ENCODE measurements at places on chromosomes 3 and 15. TPM values are rescaled to one million over a fixed set of nuclear protein-coding genes. Genes with fewer than 3 reads are reported as not detected.

RHCG gene
- 0.32 TPM for total RNA-seq

RTP1 gene
- total RNA-seq = not detected

ATP13A4 gene
- not detected for total RNA-seq

CLSTN2 gene
- 5.0 TPM for total RNA-seq

- DNase-seq = no peak
Measured at GRCh38 chr3:8603115-8603710, 41.4 kb downstream of the SSUH2 start.

DNA sequence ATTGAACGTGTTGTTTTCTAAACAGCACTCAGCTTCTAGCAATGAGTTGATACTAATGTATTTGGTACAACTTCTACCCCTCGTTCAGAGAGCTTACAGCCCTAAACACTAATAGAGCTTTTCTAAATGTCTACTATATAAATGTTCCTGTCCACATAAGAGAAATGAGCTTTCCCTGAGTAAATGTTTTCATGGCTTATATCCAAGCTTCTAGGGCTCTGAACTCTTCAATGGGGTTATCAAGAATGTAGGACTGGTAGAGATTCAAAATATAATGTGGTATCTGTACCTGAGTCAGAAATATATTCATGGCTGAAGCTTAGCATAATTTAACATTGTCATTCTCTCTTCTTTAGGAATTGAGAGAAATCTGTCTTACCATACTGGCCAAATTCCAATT is 73.4 kb downstream of the SERPINI1 start:
- DNase-seq = no peak

STAB1 gene
- total RNA-seq = 29.0 TPM

DNA sequence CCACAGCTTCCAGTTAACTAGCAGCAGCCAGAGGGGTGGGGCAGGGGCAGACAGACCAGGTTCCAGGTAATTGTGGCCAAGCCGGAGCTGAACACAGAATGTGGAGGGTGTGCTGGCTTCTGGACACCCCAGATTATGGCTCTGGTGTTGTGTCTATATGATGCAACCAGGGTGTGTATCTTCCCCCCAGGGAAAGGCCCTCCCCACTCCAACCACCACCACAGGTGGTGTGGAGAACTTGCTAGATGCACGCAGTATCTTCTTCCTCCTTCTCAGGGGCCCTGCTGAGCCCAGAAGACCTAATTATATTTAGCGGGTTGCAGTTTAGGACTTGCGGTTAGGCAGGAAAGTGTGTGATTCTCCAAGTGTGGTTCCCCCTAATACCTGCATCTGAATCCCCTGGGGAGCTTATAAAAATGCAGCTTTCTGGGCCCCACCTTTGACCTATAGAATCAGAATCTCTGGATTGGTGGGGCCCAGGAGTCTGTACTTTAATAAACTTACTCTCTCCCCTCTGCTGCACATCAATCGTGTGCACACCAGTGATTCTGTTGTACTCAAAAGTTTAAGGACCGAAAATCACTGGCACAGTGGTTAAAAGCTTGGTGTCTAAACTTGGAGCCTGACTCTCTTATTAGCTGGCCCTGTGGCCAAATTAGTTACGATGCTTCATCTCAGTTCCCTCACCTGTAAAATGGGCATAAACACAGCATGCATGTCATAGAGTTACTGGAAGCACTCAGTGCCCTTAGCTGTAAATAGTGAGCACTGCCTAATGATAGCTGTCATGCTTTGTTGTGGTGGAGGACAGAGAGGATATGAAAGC is 379.1 kb upstream of the PROK2 start:
- DNase-seq = no peak

- no peak for DNase-seq
Measured at GRCh38 chr15:47773143-47773542, 55.8 kb downstream of the SEMA6D start.

USP50 gene
- total RNA-seq = not detected

POLR2H gene
- total RNA-seq = 29.6 TPM

PAQR9 gene
- total RNA-seq = 2.2 TPM

DNA sequence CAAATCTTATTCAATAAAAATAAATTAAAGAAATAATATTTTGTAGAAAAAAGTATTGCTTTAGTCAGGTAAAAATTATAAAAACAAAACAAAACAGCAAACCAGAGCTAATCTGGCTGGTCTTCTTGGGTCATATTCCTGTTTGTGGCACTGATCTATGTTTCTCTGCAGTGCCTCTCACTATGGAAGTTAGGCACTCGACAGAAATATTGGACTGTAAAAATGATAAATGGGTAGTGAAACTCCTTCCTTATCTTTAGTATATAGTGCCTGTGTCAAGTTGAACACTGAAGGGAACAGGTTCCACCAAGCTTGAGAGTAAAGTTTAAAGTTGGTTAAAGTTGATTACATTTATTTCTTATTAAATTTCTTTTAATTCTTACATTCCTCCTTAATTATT is 1195.6 kb upstream of the GBE1 start:
- no peak for DNase-seq

VGLL3 gene
- 15.1 TPM for total RNA-seq

DNA sequence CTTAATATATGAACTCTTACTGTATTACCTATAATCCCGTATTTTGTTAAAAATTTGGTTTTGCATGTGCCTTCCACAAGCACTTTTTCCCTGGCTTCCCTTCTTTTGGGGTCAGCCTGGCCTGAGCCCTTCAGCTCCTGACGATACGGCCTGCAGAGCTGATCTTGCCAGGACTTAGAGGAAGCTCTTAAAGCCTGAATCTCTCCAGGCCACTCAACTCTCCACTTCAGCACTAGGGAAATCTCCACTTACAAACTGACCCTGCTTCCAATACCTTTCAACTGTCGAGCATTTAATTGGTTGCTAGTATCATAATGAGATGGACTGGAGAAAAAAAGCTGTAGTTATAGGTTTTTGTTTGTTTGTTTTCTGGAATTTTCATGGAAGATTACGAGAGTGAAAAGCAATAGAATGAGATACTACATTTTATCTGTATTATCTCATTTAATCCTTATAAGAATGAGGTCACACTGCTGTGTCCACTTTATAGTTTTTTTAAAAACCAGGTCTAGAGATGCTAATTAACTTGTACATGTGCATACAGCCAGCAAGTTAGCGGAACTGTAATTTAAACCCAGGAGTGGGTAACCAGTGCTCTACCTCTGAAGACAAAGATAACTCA is 54.8 kb downstream of the ZBTB38 start:
- DNase-seq = no peak

GRCh38 chr3:3836845-3837244 is 37.6 kb downstream of the LRRN1 start:
- DNase-seq = no peak

GRCh38 chr15:50355980-50356379 is 982 bp upstream of the GABPB1 start:
- DNase-seq = no peak

CLDN11 gene
- 1.5 TPM for total RNA-seq

FMN1 gene
- 2.7 TPM for total RNA-seq

MESP2 gene
- not detected for total RNA-seq

- peak; percentile 64 for DNase-seq
Measured at GRCh38 chr15:89912674-89913396, at the start of gene ARPIN. TSS of gene ARPIN (minus strand) at chr15:89912952. CDS start at chr15:89912835, 117 bp downstream.

GPR62 gene
- 0.65 TPM for total RNA-seq

- peak; percentile 49 for DNase-seq
Measured at GRCh38 chr15:41928637-41929620, 35.1 kb upstream of the SPTBN5 start.

DNA sequence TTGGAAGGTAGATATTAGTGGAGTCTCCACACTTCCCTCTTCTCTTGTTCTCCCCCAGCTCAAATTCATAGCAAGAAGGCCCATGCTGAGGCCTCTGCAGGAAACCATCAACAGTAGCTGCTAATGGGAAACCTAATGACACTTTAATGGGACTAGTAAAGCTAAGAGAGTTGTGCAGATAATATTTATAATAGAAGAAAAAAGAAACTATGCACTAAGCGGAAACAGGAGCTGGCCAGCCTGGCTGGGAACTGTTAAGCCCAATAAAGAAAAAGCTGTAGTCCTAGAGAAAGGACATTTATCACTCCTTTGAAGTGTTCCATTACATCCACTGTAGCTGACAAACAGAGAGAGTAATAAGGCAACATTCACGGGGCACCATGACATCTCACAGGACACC is 229.6 kb downstream of the IGSF11 start:
- DNase-seq = no peak

DNA sequence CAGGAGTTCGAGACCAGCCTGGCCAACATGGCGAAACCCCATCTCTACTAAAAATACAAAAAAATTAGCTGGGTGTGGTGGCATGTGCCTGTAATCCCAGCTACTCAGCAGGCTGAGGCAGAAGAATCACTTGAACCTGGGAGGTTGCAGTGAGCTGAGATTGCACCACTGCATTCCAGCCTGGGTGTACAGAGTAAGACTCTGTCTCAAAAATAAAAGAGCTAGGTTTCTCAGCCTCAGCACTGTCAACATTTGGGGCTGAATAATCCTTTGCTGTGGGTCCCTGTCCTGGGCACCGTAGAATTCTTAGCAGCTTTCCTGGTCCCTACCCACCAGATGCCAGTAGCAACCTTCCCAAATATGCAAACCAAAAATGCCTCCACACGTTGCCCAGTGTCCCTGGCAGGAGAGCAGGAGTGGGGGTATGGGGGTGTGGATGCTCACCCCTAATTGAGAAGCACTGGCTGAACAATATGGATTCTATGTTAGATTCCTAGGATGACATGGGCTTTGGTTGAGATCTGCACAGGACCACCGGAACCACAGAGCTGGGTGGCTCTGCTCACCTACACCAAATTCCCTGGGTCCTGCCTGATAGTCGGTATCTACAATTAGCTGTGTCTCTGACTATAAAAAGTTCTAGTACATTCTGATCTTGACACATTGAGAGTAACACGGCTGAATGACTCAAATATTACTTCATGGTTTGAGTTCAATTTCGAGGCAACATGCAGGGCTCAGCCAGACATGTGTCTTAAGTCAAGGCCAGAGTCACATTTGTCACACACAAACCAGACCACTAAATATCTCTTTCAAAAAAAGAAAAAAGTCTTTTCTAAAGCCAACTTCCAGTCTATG is 577.0 kb upstream of the MDFIC2 start:
- no peak for DNase-seq

- DNase-seq = no peak
Measured at GRCh38 chr3:38957296-38957695, 94.4 kb downstream of the SCN11A start.

DNA sequence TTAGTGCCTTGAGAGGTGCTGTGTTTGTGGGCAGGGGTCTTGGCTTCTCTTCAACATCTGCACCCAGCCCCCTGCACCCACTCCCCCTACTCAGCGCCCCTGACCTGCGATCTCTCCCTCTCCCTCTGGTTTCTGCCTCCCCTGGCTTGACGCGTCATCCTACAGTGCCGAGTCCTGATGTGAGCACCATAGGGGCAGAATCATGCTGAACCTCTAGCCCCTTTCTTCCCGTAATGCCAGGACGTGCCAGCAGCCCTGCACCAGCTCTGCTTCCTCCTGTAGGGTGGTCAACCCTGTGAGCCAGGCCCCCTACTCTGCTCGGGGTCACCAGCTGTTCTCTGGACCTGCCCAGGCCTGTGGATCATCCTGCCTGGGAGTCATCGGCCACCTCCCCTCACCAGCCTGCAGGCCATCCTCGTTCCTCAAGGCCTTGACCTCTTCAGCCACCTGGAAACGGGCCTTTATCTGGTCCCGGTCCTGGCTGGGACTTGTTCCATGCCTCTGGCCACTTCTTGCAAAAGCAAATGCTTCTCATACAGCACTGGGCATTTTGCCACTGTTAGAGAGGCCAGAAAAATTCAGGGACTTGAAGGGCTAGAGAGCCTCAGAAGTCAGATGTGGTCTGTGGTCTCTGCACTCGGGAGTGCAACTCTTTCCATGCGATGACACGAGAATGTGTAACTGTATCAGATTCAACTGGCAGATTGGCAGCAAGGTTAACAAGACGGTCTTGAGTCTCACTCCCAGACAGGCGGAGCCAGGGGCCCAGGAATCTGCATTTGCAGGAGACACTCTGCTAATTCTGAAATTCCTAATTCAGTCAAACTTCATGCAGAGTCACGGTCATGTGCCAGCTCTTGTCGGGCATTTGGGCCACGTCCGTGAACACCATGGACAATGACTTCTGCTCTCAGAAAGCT is 16.7 kb upstream of the KLF15 start:
- DNase-seq = no peak

- DNase-seq = no peak
Measured at GRCh38 chr15:57789225-57789624, 82.7 kb downstream of the POLR2M start.

DNA sequence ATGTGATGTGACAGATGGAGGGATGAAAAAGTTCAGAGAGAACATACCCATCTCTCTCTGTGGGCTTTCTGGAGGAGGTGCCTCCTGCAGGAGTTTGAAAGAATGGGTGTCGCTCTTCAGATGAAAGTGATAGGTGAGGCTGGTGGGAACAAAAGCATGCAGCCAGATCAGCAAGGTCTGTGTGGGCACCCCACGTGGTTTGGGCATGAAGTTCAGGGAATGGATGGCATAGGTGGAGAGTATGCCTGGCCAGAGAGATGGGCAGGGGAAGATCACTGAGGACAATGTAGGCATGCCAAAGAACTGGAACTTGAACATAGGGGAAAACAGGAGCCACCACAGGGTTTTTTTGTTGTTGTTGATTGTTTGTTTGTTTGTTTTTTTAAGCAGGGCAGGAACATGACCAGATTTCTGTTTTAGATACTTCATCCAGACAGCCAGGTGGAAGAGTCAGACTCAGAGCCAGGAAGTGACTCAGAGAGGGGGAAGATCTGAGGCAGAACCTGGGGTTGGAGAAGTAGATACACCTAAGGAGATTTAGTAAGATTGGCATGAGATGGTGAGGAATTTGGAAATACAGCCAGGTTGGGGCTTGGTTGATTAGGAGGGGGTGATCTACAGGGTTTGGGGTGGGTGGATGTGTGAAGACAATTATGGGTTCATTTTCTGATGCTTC is 64.8 kb upstream of the CLSTN2 start:
- no peak for DNase-seq

DNA sequence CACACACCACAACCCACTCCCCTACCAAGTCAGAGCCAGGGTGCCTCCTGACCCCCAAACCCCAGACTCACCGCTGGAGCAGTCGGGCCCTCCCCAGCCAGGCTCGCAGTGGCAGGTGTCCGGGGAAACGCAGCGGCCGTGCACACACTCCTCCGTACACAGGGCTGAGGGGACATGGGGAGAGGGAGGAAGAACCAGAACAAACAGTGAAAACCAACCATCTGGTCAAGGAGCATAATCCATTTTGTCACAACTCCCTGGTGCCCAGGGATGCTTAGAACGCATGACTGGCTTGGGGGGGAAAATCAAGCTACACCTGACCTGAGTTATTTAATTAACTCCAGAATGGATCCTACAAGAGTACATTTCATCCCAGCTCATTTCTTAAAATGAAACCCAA is 159.2 kb downstream of the MEGF11 start:
- no peak for DNase-seq

DNA sequence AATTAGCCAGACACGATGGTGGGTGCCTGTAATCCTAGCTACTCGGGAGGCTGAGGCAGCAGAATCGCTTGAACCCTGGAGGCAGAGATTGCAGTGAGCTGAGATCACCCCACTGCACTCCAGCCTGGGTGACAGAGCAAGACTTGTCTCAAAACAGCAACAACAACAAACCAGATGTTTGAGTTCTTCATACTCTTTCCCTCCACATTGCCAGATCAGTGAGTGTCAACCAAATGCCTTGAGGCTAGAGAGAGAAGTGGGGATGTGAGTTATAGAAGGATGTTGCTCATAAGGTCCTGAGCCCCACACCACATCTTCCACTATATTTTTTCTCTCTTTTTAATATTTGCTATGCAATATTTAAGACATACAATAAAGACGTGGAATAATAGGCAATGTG is 19.8 kb downstream of the MAPKBP1 start:
- DNase-seq = no peak

All from psoas muscle (tissue), 8 donors.